ENCODE measurements at places on chromosomes 5 and 9.

- DNase-seq: no peak
Observed at GRCh38 chr9:92774274-92774673, 9.6 kb upstream of the BICD2 start.

GRCh38 chr9:75128535-75128934, 40.2 kb downstream of the OSTF1 start:
- no peak for DNase-seq

DNA sequence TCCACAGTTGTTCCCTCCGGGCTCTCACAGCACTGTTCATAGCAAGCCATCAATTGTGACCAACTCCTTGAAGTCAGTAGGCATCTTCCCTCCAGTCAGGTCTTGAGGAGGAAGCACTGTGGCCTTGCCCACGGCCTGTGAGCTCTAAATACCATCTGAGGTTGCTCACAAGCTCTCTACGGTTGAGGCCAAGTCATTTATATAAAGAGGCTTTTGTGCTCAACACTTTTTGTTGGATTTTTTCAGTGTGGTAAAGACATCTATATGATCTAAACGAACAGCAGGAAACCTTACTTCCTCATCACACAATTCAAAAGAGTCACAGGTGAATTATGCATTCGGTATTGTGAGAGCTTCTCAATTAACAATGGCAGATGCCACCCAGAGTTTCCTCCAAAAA, 97.3 kb downstream of the ZNF462 start:
- DNase-seq: no peak

- no peak for DNase-seq
Observed at GRCh38 chr9:120454467-120454866, 125.5 kb downstream of the CDK5RAP2 start.

GRCh38 chr9:20604562-20604961, 17.7 kb downstream of the MLLT3 start:
- DNase-seq: no peak

- no peak for DNase-seq
Observed at GRCh38 chr9:93486268-93486667, 32.9 kb upstream of the FAM120AOS start.

- peak; percentile 37 for DNase-seq
Observed at GRCh38 chr5:140632366-140633020, 482 bp downstream of the CD14 start.

- no peak for DNase-seq
Observed at GRCh38 chr5:87136733-87137132, 130.9 kb upstream of the RASA1 start.

GRCh38 chr5:152987131-152987530, 503.3 kb upstream of the GRIA1 start:
- no peak for DNase-seq

DNA sequence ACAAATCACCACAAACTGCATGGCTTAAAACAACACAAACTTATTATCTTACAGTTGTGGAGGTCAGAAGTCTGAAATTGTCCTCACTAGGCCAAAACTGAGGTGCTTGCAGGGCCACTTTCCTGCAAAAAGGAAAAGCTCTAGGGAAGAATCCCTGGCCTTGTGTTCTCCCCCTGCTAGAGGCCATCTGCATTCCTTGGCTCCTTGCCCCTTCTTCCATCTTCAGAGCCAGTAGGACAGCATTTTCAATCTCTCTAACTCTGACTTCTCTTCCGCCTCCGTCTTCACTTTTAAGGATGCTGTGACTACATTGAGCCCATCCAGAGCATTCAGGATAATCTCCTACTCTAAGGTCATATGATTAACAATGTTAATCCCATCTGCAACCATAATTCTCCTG, 236.6 kb downstream of the CDK5RAP2 start:
- no peak for DNase-seq

DNA sequence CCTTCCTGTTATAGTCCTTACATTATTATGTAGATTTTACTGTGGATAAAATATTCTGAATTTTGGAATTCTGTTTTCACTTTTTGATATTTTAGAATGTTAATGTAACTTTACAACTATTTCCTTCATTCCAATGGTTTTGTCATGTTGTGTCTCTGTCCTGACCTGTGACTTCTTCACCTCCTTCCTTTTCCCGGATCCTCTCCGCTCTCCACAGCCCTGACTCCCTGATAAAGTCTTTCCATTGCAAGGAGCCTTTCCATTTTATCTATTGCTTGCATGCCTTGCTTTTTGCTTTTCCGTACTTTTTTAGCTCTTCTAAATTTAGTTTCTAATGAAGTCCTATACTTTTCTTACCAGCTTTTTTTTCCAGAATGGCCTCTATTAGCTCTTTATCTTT, 117.6 kb upstream of the ARRDC3 start:
- DNase-seq: no peak

- no peak for DNase-seq
Observed at GRCh38 chr5:96259151-96259772, 173.8 kb downstream of the PCSK1 start.

- DNase-seq: no peak
Observed at GRCh38 chr9:16161483-16161882, 608.6 kb downstream of the CCDC171 start.

GRCh38 chr5:67774267-67774552, 441.3 kb upstream of the PIK3R1 start:
- no peak for DNase-seq

- no peak for DNase-seq
Observed at GRCh38 chr9:122115176-122116035, 22.3 kb upstream of the TTLL11 start.

DNA sequence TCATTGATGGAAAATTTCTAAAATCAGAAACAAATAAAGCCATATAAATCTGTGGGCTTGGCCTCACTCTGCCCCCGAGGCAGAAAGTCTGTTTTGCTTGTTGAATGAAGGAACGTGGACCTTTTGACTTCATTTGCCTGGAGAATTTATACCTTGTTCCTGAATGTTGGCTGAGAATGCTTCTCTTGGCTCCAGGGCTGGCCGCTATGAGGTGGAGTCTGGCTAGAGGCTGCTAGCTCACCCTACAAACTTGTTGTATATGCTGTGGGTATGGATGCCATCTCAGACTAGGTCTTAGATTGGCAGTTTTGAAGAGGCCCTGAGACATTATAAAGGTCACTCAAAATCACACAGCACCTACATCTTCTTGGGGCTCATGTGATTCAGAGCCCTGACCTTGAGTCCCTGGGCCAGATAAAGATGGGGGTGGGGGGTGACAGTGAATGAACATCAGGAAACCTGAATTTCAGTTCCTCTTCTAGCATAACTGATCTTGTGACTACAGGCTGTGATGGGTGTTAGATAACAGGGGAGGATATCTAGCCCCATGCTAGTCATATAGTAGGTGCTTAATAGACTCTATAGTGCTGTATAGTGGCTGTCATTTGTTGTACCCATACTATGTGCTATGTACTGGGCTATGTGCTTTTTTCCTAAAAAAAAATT, 2.8 kb downstream of the GM2A start:
- DNase-seq: no peak

DNA sequence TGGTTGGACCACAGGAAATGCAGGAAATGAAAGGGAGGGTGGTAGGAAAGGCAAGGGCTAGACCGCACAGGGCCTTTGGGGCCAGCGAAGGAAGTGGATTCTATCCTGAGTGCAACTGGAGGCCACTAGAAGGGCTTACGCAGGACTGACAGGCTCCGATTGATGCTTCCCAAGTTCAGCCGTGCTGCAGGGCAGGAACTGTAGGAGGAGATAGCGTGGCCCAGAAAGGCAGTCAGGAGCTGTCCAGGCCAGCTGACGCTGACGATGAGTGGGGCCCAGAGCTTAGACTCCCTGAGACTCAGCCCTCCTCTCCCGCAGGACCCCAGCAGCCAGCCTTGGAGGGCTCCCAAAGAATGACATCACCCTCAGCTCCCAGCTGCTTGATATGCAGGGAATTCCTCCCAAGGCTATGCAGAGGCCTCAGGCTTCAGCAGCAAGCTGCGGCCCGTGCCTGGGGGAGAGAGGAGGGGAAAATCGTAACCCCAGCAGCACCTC, 48.8 kb downstream of the KCNIP1 start:
- DNase-seq: no peak

- no peak for DNase-seq
Observed at GRCh38 chr9:5876711-5877110, 14.0 kb upstream of the MLANA start.

- no peak for DNase-seq
Observed at GRCh38 chr5:150619359-150620230, 20.9 kb upstream of the SYNPO start.

DNA sequence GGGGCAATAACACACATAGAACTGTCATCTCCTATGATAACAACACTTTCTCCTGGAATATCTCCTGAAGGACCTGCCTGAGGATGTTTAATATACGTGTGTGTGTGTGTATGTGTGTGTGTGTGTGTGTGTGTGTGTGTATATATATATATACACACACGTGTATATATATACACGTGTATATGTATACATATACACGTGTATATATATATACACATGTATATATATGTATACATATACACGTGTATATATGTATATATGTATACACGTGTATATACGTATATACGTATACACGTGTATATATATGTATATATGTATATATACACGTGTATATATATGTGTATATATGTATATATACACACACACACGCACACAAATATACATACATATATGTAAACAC, 27.5 kb downstream of the CDH18 start:
- no peak for DNase-seq

DNA sequence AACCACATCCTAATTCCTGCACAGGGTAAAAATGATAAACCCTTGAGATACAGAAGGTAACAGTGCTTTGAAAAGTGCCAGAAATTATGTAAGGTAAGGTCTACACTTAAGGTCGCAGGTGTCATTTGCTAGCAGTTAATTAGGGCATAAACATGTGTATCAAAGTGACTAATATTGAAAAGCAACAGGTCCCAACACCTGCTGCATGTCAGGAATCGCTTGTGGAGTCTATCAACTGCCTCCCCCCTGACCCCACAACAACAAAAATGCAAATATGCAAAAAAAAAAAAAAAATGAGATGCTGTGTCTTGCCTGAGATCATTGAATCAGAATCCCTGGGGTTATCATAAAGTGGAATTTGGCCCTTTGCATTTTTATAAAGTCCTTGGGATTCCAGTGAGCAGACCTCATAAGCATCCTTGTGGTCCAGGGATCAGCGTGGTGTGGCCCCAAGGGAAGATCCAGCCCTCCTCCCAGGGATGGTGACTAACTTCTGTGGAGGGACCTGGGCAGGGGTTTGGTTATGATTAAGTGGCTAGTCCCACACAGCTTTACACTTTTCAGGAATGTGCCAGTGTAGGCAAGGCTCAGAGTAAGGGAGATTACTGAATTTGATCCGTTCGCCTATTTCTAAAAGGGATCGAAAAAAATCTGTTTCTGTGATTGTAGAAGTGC, 92.5 kb upstream of the TNFSF8 start:
- DNase-seq: no peak

- DNase-seq: no peak
Observed at GRCh38 chr9:34570376-34570775, 19.1 kb downstream of the CNTFR start.

- DNase-seq: no peak
Observed at GRCh38 chr5:142215915-142216681, 107.5 kb downstream of the NDFIP1 start.

DNA sequence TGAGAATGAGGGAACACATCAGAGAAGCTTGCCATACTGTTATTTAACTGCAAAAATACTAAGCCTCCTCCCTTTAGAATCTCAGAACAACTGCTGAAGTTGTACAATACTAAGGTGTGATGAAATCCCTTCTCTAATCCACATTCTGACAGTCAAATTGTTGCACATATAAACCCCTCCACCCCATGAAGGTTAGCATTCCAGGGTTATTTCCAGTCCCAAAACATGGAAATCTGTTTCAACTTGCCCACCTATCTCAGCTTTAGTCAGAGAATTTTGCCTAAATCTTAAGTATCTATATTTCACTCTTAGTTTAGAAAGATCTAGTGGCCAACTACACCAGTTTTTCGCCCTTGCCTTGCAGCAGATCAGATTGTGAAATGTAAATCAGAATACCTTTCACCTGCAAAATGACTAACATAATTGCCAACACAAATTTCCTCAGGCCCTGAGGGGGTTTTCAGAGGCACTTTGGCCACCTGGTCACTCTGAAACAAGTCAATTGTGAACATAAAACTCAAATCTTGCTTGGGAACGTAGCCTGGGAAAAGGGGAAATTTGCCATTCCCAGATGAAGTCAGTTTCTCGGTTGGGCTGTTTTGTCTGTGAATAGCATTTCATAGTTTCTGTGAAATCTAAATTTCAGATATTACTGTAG, 93.9 kb downstream of the EFNA5 start:
- no peak for DNase-seq

GRCh38 chr9:5193345-5193744, 7.9 kb upstream of the INSL6 start:
- no peak for DNase-seq

- DNase-seq: no peak
Observed at GRCh38 chr9:122016744-122017143, 76.4 kb downstream of the TTLL11 start.

- no peak for DNase-seq
Observed at GRCh38 chr5:79561525-79561893, 47.6 kb upstream of the HOMER1 start.

GRCh38 chr5:652023-652515, 39.9 kb downstream of the CEP72 start:
- DNase-seq: no peak

DNA sequence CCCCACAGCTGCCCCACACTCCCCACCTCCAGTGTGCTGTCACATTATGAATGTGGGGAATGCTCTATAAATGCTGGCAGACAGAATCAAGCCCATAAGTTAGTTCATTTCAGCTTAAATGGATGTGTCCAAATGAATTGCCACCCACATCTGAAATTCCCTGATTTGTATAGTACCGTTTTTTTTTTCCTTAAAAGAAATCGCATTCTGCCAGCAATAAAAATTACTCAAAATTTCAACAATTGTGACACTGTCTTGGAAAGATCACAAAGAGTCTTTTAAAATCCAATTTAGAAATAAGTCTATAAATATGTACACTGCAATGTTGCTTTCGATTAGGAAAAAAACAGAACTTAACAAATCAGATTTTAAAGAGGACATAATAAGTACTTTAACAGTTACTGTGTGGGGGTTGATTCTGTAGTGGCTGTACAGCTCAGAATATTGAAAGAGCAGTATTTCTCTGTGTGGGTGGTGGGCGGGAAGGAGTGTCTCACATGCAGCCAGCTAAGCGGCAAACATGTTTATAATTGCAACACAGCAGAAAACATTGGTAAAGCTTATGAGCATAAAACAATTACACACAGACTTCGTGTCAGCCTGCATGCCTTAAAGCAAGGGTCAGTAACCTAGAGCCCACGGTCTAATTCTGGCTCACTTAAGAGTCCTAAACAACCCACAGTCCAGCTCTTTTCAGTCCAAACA, 24.9 kb upstream of the CSNK1G3 start:
- no peak for DNase-seq

DNA sequence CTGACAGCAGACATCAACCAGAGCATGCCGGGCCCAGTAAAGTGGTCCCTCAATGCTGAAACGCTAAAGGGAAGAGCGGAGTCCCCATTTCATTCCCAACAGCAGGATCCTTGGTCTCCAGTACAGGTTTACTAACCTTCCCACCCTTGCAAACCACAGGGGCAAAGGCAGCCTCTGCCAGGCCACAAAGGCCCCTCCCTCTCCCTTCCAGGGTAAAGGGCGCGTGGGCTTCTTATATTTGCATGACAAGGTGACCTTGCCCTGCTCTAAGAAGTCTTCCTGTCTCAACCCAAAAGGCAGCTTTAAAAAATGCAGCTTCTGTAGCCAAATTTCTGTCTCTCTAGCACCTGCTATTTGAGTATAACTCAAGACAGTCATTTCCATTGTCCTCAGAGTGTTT, 131.5 kb upstream of the PTCH1 start:
- no peak for DNase-seq

GRCh38 chr5:82163452-82164175, 114.5 kb downstream of the RPS23 start:
- no peak for DNase-seq

GRCh38 chr5:98557916-98558315, 215.5 kb upstream of the RGMB start:
- no peak for DNase-seq

All from activated effector memory CD4-positive, alpha-beta T cell treated with Interleukin-2 at 50 U/mL for 16 hours (primary cell).